ENCODE measurements at places on chromosomes 2 and 18.

DNA sequence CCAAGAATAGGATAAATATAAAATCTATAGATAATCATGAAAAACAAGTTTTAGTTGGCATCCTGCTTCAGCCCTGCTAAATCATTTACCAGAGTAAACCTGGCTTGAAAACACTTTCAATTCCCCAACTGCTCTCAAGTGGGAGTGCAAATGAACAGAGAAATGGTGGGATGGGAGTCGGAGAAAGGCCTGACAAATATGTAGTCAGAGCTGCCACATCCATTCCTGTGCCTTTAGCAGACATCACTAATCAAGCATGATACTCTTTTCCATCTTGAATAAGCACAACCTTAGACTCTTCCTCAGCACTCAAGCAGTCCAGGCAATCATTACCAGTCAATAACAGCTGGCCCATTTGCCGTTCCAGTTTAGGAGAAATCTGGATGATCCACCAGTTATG lies 101.3 kb downstream of the ANKRD44 start:
- no peak for DNase-seq

GRCh38 chr2:174054926-174055325 lies 89.8 kb upstream of the SP3 start:
- no peak for DNase-seq

DNA sequence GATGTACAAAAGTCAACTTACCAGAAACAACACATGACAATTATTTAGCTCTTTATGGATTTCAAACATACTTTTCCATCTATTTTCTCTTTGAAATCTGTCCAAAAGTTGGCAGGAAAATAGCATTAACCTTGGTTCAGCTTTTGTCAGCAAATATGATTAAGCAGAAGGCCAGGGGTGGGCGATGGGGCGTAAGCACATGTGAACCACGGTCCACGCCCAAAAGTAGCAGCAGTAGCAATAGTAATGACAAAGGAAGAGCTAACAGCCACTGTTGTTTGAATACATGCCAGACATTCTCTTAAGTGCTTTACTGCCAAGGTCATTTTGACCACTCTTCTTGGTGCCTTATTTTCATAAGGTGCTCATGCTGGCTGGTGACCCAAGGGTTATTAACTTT lies 73.5 kb downstream of the ANTXR1 start:
- no peak for DNase-seq

DNA sequence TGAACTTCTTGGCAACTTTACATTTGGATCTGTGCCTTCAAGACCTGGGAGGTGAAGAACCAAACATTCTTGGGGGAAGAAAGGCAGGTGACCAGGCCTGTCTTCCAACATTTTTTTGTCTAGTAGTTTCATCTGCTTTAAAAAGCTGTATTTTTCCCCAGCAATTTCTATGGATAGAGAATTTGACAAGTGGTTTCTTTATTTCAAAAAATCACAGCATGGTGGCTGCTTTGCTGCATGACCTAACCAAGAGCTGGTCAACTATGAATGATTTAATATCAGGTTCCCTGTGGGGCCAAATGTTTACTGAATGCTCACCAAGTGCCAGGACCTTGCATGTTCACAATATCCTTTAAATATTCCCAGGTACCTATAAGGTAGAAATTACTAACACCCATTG lies 19.1 kb downstream of the LRP2 start:
- no peak for DNase-seq

- DNase-seq: no peak
Observed at GRCh38 chr2:200702646-200703118, 109.0 kb upstream of the BZW1 start.

GRCh38 chr2:12167525-12168317 lies 421.3 kb downstream of the LPIN1 start:
- DNase-seq: no peak

GRCh38 chr2:189561371-189562038 lies 19.1 kb downstream of the SLC40A1 start:
- DNase-seq: no peak

- DNase-seq: no peak
Observed at GRCh38 chr2:6474161-6475140, 391.3 kb downstream of the CMPK2 start.

- DNase-seq: no peak
Observed at GRCh38 chr2:226080334-226080733, 680.8 kb downstream of the NYAP2 start.

DNA sequence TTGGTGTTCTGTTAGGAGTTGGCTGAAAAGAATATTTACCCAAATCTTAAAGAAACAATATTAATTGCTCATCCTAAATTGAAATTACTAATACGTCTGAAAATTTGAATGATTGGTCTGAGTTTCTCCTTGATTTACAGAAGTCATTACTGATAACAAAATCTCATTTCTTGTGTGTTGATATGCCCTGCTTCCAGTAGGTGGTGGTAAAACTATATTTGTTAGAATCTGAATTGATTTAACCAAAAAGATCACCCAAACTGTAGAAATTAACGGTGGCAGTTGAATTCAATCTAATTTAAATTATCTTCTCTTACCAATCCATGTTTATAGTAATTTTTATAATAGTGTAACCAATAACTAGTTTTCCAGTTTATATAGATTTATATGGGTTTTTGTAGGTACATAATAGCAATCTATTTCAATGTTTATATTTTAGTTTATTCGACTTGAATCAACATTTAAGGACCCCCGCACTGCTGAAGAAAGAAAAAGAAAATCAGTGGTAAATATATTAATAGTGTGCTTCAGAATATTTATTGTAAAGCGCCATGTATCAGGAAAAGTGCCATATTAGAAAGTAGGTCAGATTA lies 38.3 kb downstream of the PAPOLG start:
- DNase-seq: no peak
